T-helper 17 cell (primary cell): ENCODE measurements at places on chromosomes 4 and X. TPM values are rescaled to one million over a fixed set of nuclear protein-coding genes. Genes with fewer than 3 reads are reported as not detected.

GRCh38 chr4:175784986-175785525 lies 27.0 kb downstream of the GPM6A start:
- no peak for DNase-seq

DNA sequence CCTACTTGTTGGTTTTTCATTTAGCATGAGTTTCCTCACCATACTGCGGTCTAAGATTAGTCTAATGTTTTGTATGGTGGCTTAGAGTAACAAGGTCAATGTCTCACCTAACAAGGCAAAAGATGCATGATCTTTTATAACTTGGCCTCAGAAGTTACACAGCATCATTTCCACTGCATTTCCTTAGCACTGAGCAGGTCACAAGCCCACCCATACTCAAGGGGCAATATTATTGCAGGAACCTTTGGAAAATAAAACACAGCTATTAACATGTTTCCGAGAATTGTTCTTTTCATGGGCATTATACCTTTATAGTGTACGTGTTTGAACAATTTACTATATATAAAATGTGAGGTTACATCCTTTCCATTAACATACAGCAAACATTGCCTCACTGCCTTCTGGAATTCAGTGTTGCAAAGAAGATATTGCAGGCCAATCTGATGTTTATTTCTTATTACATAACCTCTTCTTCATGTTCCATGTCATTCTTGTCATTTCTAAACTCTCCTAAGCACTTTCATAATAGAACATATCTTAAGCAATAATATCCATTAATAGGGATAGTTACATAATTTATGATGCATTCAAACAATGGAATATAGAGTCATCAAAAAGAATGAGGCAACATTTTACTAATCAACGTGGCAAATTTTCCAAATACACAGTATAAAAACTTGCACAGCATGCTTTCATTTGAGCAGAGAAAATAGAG lies 153.8 kb downstream of the AREG start:
- no peak for DNase-seq

DNA sequence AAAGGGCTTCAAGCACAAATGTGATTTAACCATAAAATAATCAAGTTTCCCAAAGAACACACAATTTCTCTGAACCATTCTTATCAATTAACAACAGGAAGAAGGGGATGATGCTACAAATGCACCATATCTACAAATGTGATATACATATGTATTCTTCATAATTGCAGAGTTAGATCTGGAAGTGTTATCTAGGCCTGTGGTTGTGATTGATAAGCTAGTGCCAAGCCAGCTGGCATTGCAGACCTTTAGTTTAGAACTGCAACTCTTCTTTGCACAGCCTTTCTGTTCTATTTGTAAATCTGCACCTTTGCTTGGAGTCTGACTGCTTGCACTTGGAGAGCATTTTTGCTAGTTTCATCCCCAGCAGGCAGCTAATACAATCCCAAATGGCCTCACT lies 145.5 kb upstream of the NPY2R start:
- no peak for DNase-seq

- no peak for DNase-seq
Measured at GRCh38 chr4:62513306-62513705, 1313.2 kb downstream of the ADGRL3 start.

DNA sequence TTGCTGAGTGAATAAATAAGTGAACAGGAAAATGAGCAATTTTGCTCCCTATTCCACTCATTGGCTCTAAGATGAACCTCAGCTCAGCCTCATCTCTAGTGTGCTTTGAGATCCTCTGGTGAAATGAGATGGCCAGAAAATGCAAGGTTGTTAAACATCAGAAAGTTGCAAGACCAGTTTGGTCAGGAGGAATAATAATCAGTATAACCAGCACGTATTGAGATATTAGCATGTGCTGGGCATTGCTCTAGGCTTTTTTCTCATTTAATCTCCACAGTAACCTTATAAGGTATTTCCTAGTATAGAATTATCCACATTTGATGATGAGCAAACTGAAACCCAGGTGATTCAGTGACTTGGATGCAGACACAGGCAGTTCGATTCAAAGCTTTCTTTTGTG lies 110.5 kb upstream of the PAK3 start:
- no peak for DNase-seq

GRCh38 chr4:119579823-119580222 lies 48.8 kb downstream of the PDE5A start:
- DNase-seq: no peak

- no peak for DNase-seq
Measured at GRCh38 chrX:48960291-48960690, 2.9 kb upstream of the OTUD5 start.

GRCh38 chr4:36026348-36026880 lies 217.9 kb downstream of the ARAP2 start:
- DNase-seq: no peak

- no peak for DNase-seq
Measured at GRCh38 chrX:119763181-119763580, 4.8 kb downstream of the SOWAHD start.

DNA sequence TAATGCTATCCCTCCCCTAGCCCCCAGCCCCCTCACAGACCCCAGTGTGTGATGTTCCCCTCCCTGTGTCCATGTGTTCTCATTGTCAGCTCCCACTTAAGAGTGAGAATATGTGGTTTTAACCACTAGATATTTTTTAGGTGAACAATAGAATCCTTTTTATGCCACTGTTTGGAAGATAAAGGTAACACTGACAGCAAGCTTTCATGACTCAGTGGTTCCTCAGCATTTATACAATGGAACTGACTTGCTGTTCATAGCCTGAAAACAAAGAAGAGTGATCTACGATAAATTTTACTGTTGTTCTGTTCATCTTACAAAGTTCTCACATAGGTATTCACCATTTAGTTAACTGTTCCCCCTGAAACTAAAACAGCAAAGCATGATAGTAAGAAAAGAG lies 147.8 kb downstream of the ARHGAP10 start:
- DNase-seq: no peak

The HSD17B13 gene
- not detected for total RNA-seq

The NSUN7 gene
- total RNA-seq: 1.2 TPM
